Left cardiac atrium (tissue), 4 donors: ENCODE measurements at places on chromosomes 6 and 20.

DNA sequence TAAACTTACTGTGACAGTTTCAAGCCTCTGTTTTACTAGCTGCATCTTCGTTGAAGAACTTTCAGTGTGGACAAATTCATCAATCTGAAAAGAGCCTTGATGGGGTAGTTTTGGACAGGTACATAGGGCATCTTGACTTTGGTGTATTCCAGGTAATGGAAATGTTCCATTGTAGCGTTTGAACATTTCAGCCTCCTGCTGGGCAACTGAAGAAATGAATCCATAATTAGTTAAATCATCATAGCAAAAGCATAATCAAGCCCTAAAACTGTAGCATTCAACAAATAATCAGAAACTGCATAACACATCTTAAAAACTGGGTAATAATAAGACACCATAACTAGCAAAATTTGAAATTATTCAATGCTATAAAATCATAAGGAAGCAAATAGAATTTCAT lies 86.2 kb downstream of the AHI1 start:
- DNase-seq = no peak

DNA sequence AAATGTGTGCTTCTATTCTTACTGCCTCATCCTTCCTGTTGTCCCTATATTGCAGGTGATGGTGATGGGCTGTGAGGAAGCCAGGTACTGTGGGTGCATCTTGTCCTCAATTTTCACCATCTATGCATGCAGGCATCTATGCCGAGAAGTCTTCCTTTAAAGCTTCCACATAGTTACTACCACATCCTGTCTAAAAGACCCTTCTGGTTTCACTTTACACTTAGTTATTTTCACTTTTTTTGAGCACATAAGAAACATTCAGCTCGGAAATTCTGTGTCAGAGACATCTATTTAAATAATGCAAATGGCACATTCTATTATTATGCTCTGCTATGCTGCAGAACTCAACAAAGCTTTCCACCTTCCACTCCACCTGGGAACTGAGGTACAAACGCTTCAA lies 28.2 kb upstream of the FABP7 start:
- DNase-seq = no peak

DNA sequence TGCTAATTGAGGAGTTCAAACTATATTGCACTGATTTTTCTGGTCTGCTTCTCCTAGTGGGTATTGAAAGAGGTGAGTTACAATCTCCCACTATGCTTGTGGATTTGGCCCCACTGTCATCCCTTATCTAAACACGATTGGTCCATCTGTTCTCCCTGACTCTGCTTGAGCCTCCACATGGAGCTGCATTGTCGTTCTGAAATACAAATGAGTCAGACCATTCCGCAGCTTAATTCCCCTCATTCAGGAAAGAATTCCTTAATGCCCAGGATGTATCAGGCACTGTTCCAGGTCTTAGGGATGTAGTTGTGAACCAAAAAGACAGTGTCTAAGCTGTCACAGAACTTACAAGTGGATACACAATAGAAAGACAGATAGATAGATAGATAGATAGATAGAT lies 461.9 kb downstream of the QKI start:
- DNase-seq = no peak

DNA sequence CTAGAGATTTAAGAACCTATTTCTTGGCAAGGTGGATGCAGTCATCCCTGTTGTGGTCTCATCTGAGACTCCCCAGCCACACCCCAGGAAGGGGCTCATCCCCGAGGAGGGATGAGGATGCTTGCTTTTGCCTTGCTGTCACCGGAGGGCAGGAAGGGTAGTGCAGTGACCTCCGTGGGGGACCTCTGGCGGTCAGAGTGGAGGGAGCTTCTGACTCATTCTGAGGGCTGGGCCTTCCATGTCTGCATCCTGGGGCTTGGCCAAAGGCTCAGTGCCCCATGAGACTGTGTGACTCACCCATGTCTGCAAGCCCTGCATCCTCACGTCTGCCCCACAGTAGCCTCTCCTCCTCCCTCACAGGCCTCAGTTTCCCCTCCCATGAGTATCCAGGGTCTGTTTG lies 38.7 kb downstream of the UQCC2 start:
- DNase-seq = peak; percentile 92

DNA sequence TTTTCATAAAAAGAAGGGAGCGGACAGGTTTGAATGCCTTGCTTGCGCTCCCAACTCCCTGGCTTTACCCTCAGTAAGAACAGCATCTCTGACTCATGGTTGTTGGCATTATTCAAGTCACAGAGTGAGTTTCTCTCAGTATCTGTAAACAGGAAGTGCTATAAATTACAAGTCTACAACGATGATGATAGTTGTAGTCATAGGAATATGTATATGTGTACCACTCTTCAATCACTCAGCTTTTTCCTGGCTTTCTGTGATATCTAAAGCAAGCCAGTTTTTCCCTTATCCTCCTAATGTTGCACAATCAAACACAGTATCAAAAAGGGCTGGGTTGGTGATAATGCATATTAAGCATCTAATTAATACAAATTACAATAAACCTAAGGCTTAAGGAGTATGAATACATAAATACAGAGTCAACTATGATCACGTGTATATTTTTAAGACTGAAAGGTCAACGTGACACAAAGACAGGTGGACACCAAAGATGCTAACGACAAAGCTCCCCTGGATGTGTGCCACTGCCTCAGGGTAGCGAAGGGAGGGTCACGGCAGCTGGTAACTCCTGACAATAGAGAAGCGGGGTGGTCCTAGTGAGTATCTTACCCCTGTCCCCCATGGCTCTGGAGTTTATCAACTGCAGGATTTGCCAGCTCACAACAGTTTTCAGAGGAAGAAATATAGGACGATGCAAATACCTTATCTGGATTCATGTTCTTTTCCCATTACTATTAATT lies 202.8 kb downstream of the BTBD9 start:
- no peak for DNase-seq

- DNase-seq = no peak
Measured at GRCh38 chr6:5250911-5251310, 9.8 kb downstream of the LYRM4 start.

DNA sequence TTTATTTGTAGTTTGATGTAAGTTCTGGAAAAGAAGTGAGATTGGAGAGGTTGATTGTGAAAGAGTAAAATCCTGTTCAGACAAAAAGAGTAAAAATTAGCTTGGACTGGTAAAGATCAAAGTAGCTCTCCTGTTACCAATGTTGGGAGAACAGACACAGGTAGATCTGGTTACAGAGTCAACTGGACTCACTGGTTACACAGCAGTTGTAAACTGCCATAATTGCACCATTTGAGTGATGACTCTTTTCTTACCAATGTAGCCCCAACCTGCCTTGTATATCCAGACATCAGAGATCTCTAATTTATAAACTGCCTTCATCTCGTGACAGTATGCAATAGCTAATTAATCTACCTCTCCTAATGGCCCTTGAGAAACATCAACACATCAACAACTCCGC lies 165.6 kb upstream of the PRSS16 start:
- no peak for DNase-seq

- DNase-seq = no peak
Measured at GRCh38 chr20:61777773-61778494, 287.7 kb downstream of the TAF4 start.

GRCh38 chr6:34810936-34811632 lies 19.2 kb downstream of the BLTP3A start:
- DNase-seq = no peak

DNA sequence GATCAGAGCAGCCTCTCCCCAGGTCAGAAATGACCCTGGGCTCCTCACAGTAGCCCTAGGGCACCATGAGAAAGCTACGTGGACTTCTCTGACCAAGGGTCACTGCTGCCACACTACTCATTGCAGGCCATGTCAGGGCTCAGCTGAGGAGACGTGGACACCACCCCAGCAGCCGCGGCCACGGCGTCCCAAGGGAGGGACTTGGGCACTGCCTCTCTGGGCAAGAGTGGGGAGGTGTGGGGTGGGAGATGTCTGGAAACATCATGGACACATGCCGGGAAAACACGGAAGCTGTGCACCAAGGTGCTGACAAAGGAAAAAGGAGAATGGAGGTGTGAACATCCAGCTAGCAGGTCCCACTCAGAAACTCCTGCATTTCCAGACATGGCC lies 9.0 kb downstream of the GMEB2 start:
- no peak for DNase-seq

- DNase-seq = no peak
Measured at GRCh38 chr6:40722553-40723258, 135.5 kb upstream of the LRFN2 start.

DNA sequence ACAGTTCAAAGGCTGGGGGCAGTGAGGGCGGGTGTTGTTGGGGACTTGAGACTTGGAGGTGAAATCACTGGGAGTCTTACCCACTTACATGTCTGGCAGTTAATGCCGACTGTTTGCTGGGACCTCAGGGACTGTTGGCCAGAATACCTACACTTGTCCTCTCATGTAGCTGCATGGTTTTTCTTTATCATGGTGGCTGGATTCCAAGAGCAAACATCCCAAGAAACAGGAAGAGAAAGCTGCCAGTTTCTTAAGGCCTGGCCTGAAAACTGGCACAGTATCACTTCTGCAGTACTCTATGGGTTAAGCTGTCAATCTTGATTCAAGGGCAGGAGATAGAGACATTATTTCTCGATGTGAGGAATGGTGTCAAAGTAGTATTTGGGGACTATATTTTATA lies 19.8 kb upstream of the C6orf62 start:
- no peak for DNase-seq

GRCh38 chr20:22560817-22561216 lies 23.6 kb downstream of the FOXA2 start:
- no peak for DNase-seq

- no peak for DNase-seq
Measured at GRCh38 chr20:56595746-56596475, 33.2 kb upstream of the TFAP2C start.

DNA sequence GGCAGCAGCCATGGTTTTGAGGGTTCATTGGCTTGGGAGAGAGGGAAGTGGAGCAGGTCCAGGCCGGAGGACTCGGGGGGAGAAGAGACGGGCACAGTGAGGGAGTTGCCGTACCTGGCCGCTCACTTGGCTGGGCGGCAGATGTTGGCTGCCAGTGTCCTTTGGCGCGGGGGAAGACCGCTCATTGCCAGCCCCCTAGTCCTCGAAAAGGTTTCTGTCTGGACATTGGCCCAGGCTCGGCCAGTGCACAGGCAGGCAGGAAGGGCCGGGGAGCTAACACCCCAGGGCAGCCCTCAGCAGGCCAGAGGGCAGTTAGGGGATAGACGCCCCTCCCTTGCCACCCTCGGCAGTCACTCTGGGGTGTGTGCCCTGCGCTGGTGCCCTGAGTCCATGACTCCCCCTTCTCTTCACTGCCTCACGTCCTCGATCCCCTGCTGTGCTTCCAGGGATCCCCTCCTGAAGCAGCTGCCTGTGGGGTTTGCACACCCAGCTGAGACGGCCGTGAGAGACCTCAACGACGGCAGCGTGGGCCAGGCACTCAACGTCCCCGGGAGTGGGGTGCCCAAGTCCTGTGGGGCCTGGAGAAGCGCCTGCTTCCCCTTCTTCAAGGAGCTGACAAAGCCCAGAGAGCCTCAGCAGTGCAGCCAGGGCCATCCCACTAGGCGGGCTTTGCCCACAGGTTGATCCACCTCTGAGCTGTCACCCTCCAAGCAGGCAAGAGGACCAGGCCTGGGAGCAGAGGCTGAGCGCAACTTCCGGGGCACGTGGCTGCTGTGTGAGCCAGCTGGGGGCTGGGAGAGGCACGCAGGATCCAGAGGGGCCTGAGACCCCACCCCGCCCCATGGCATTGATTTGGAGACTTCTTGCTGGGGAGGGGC lies 20.4 kb downstream of the RBM38 start:
- DNase-seq = no peak

GRCh38 chr6:10315034-10315433 lies 99.8 kb downstream of the TFAP2A start:
- DNase-seq = no peak

- no peak for DNase-seq
Measured at GRCh38 chr20:62239278-62239879, 1.1 kb downstream of the OSBPL2 start.

GRCh38 chr20:34495307-34495706 lies 20.9 kb upstream of the DYNLRB1 start:
- DNase-seq = no peak

DNA sequence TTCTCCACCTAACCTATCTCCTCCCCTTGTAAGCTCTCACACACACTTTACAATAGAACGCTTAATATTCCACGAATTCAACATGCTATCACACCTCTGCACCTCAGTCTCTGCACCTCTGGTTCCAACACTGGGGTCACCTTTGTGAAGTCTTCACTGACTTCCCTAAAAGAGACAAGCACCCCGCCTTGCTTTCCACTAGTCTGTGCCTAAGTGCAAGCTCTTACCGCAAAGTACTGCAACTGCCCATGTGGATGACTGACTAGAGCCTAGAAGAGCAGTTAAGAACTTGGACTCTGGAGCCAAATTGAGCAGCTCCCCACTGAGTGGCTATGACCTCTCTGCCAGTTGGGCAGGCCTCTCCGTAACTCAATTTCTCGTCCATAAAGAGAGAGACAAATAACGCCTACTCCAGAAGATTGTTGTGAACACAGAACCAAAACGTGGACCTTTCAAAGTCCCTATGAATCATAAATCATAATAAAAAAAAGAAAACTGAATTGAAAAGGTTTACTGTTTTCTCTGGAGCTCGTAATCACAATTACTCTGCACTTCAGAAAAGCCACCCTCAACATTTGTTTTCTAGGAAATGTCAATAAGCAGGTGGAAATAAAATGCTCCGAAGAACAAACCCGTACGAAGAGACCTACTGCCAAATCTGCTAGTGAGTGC lies 1.2 kb downstream of the IFNGR1 start:
- DNase-seq = peak; percentile 39

DNA sequence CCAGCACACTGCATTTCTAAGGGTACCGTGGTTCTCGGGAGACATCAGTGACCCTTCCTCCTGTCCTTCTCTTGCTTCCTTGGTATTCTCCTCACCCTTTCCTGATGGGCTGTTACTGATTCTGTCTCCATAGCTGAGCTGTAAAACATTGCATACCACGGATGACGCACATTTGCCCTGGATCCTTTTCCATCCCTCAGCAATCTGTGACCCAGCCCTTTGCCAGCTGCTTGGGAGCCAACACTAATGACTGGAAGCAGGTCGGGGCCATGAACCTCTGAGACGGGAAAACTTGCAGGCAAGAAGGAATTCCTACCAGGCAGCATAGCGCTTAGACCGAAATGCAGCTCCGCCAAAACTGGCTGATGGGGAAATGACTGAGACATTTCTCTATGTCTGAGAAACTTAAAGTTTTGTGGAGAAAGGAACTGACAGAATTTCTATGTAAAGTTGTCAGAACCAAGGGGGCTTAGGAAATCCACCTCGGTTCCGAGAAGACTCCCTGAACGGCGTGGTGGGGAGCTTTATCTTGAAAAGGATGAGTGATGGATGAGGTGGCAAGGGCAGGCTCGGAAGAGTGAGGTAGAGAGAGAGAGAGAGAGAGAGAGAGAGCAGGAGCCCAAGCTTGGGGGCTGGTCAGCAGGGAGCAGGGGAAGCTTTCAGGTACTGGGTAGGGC lies 19.2 kb downstream of the TUBB2B start:
- peak; percentile 61 for DNase-seq

DNA sequence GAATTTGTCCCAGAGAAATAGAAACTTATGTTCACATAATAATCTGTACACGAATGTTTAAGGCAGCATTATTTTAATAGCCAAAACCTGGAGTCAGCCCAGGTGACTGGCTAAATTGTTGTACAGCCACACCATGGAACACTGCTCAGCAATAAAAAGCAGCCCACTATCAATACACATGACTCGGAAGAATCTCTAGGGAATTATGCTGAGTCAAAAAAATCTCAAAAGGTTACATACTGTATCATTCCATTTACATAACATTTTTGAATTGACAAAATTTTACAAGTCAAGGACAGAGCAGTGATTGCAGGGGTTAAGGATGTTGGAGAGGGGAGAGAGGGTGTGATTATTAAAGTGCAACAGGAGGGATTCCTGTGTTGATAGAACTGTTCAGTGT lies 163.4 kb downstream of the UBE3D start:
- DNase-seq = no peak

- DNase-seq = no peak
Measured at GRCh38 chr20:60056407-60057122, 98.3 kb downstream of the CDH26 start.
